ENCODE measurements at places on chromosomes 3 and 15.

DNA sequence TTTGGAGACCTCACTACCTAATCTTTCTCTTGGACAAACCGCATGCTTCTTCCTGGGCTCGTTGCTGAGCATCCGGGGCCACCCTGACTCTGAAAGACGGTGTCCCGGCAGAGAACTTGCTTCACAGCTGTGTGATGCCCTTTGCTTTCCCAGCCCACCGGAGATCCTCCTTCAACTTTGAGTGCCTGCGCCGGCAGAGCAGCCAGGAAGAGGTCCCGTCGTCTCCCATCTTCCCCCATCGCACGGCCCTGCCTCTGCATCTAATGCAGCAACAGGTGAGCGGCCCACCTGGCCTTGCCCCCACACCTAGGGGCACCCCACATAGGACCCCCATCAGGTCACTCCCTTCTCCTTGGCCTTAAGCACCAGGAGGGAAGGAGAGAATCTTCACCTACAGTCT is 37.7 kb downstream of the CHDH start:
- no peak for DNase-seq

DNA sequence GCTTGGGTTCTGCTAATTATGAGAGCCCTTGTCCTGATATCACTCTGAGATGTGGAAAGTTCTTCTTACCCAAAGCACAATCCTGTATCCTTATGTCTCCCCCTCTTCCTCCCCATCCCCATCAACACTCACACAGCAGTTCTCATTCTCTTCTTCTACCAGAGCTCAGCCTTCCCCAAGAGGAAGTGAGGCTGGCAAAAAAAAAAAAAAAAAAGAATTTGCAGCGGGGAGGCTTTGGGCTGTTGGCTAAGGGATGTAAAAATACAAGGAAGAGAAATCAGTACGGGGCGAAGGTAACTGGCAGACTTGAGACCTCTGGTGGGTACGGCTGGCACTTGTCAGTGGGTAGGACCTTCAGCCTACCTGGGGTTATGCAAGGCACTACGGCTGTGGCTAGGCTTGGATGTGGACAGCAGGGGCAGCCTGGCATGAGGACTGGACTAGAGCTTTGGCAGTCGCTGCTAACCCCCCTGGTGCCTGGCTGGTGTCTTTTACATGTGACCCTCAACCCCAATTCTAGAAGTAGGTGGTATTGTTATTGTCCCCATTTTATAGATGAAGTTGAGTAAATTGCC is 5.4 kb downstream of the VIPR1 start:
- no peak for DNase-seq

DNA sequence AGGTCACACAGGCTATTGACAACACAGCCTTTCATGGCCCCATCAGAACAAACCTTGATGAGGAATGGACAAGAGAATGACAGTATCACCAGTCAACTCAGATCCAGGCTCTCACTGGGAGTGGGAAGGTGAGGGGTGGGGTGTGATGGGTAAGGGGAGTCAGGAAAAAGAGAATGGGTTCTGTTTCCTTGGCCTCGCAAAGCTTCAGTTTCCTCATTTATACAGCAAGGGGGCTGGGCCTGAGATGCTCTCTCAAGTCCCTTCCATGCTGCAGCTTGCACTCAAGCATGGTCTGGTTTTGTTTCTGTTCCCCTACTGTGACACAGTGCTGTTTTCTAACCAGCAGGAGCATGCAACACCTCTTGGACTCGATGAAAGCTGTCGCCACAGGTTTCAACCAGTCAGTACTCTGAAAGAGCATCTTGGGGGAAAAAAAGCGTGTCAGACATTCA is 65.7 kb upstream of the IL12A start:
- no peak for DNase-seq

GRCh38 chr3:141790171-141790570 is 27.0 kb downstream of the GRK7 start:
- no peak for DNase-seq

- DNase-seq = no peak
These were observed 31.7 kb downstream of the SLC6A6 start for GRCh38 chr3:14434126-14434497.

GRCh38 chr3:39577541-39577940 is 110.1 kb downstream of the MOBP start:
- DNase-seq = no peak

GRCh38 chr15:42276762-42277161 is 3.5 kb upstream of the TMEM87A start:
- DNase-seq = no peak

DNA sequence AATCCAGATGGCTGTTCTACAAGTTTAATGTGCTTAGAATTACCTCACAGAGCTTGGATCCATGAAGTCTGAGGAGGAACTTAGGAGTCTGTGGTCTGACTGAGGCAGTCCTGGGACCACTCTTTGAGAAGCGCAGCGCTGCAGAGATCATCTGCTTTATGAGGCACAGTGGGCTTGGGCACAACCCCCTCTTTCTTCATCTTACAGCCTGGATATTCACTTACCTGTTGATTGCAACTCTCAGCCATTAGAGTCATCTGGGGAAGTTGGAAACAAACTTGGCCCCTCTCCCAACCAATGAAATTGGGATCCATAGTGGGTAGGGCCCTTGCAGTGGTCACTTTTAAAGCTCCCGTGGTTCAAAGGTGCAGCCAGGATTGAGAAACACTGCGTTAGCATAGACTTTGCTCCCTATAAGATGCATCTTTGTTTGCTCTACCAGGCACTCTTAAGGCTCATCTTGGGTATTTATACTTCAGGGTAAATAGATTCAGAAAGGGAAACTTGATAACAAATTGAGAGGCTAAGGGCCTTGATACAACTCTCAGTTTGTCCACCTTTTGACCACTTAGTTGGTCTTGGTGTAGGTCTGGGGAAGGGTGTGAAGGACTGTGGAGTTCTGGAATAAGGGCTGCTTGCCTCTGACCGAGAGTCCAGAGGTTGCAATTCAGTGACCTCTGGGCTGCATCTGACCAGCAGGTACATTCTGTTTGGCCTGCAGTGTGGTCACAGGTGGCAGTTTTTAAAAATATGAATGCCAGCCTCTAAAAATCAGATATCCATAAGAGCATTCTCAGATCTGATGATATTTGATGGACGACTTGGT is 22.8 kb downstream of the FEM1B start:
- no peak for DNase-seq

GRCh38 chr3:100120012-100120411 is 5.7 kb upstream of the FILIP1L start:
- no peak for DNase-seq

GRCh38 chr3:66133853-66134445 is 86.9 kb upstream of the SLC25A26 start:
- no peak for DNase-seq

- DNase-seq = no peak
These were observed 32.6 kb downstream of the CCNB2 start for GRCh38 chr15:59137566-59137965.

GRCh38 chr3:196207833-196208607 is 3.2 kb downstream of the ZDHHC19 start:
- DNase-seq = no peak

DNA sequence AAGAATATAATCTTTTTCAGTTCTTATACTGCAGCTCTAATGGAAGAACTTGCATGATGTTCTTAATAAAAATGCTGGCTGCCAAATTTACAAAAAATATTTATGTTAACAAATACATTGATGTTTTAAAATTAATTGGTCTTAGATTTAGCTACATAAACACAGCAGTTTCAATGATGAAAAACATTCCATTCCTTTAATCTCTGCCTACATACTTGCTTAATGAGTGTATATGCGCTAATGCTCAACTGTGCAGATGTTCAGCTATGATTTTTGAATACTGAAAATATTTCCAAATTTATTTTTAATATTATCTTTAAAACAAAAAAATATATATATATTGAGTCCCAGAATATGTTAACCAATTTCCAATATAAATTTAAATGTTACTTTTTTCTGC is 867.4 kb downstream of the ROBO1 start:
- no peak for DNase-seq
